ENCODE measurements at places on chromosomes 1 and 21. TPM values are rescaled to one million over a fixed set of nuclear protein-coding genes. Genes with fewer than 3 reads are reported as not detected.

Gene KRTAP13-2
- not detected for total RNA-seq

DNA sequence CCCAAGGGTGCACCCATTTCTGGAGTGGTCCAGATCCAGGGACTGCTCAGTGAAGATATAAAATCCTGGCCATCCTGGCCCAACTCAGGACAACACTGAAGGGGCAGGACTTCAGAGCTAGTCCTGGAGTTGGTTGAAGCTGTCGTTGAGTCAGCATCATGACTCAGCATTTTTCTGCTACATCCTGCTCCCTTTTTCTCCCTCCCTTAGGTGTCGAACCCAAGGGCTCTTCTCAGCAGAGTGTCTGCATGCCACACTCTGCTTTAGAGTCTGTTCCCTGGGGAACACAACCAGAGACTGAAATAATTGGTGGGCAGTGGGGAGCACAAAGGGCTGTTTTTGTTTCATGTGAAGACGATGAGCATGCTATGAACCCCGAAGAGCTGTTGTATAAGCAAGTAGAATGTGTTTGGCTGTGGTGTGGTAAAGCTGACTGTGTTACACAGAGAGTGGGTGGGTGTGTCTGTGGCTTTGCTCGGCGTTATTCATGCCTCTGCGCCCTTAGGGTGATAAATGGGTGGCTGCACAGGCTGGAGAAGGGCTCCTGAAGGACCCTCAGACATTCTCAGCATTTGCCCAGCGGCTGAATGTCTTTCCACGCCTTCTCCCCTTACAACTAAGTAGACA, 167.2 kb downstream of the CYYR1 start:
- H3K27me3 ChIP-seq = no peaks in the 10 kb centered on the region
- peaks cover 8% of the 10 kb centered on the region for H3K4me1 ChIP-seq
- no peak overlapping the region for H3K4me3 ChIP-seq
- peak overlapping the region; percentile 58 for H3K27ac ChIP-seq
- H3K36me3 ChIP-seq = no peaks in the 10 kb centered on the region

Gene RORC
- total RNA-seq = 5.1 TPM

- no peaks in the 10 kb centered on the region for H3K4me1 ChIP-seq
- no peak for DNase-seq
- no peak overlapping the region for H3K27ac ChIP-seq
- H3K4me3 ChIP-seq = no peak overlapping the region
These were observed 45.3 kb downstream of the TARBP1 start for GRCh38 chr1:234433563-234434285.

DNA sequence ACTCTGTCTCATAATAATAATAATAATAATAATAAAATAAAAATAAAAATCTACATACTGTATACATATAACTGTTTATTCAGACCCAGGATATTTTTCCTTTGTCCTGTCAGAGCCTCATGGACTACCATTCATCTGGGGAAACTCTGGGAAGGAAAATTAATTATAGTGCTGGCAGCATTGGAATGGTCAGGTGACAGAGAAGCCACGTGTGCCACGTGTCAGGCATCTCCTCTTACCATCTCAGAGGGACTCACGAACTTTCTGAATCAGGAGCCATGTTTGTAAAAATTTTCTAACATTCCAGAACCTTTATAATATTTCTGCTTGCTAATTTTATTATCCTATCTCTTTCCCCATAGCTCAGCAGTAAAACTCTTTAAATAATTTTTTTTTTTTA, 97.8 kb upstream of the HNRNPU start:
- no peaks in the 10 kb centered on the region for H3K36me3 ChIP-seq
- no peak overlapping the region for H3K4me3 ChIP-seq
- H3K4me1 ChIP-seq = no peaks in the 10 kb centered on the region
- no peak overlapping the region for H3K27ac ChIP-seq
- DNase-seq = no peak

DNA sequence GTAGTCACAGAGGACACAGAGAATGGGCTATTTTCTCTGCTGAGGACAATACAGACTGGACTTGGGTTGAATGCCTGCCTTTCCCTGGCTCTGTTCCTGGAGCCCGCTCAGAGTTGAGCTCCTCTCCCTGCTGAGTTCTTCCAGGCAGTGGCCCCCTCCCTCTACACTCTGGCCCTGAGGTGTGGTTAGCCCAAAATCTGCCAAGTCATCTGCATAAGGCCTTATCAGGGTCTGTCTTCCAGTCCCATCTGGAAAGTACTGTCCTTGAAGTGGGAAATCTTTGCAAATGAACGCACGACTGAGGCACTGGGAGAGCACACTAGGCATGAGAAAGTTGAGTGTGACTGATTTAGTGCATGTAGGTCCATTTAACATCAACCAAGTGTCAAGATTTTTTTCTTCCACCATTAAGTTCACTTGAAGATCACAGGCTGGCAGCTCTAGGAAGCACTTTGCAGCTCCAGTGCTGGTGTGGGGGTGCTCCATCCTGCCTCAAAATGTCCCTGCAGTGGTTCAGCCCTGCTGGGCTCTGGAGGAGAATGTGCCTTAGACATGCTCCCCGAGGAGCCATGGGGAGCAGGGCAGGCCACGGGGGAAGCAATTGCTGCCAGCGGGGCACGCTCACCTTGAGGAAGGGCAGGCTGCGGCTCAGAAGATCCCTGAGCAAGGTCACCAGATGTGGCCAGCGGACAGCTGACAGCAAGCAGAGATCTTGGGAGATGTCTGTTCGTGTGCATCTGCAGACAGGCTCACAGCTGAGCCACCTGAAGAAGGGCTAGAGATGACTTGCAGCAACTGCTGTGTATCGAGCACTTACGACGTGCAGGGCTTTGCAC, 41.5 kb downstream of the IER5 start:
- DNase-seq = no peak
- H3K27ac ChIP-seq = peak overlapping the region; percentile 66
- H3K4me1 ChIP-seq = peaks cover 23% of the 10 kb centered on the region
- no peaks in the 10 kb centered on the region for H3K27me3 ChIP-seq
- H3K36me3 ChIP-seq = no peaks in the 10 kb centered on the region
- H3K4me3 ChIP-seq = no peak overlapping the region

- no peaks in the 10 kb centered on the region for H3K36me3 ChIP-seq
- no peaks in the 10 kb centered on the region for H3K4me1 ChIP-seq
These were observed 10.7 kb upstream of the FHAD1 start for GRCh38 chr1:15236321-15236721.

Gene OSCP1
- 2.4 TPM for total RNA-seq

DNA sequence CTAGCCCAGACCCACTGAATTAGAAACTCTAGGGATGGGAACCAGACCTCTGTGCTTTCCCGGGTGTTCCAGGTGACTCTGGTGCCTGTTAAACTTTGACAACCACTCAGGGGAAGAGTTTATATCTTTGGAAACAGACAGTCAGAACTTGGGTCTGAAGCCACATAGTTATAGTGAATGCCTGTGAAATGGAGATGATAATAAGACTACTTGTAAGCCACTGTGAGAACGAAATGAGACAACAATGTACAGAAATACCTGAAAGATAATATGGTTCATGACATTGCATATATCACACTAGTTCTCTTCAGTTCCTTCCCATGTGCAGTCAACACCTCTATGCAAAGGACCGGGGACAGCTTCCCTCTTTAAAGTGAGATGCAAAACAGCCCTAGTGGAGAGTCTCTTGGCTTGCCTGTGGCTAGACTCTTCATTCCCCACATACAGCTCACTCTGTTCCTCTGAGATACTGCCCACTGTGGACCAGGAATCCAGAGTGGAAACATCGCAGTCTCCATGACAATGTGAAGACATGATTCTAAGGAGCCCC, 287.5 kb downstream of the ASTN1 start:
- no peaks in the 10 kb centered on the region for H3K4me1 ChIP-seq
- no peak overlapping the region for H3K27ac ChIP-seq
- H3K36me3 ChIP-seq = no peaks in the 10 kb centered on the region

Gene MANEAL
- 2.3 TPM for total RNA-seq

DNA sequence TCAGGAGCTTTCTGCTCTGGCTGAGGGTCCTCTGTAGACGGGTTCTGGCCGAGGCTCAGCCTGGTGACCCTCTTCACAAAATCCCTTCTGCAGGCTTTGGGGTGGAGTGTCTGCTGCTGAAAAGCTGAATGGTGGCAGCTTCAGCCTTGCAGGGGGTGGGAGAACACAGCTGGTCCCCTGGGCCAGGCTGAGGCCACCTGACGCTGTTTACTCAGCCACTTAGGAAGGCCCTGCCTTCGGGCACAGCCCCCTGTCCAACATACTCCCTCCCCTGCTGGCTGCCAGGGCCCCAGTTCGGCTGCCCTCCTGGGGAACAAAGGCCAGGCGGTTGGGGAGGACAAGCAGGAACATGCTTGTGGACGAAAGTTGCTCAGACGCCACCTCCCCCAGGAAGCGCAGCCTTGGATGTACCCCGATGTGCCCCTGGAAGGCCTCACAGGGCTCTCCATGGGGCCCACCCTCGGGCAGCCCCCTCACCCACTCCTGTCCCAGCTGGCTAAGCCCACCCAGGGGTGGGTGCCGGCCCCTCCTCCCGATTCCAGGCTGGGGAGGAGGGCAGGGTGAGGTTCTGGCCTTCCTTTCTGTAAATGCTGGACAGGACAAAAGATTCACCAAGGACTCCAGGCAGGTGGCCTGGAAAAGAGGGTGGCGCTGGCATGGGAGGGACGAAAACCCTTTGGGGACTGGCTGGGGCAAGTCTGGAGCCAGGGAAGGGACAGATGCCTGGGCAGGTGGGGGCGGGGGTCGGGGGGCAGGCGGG, at the start of gene ANKRD65:
Gene ANKRD65 (minus strand): TSS at position 130 of the 760 bp plus-strand sequence. CDS start 271 bp downstream, outside the sequence.
- peaks cover 80% of the 10 kb centered on the region for H3K4me1 ChIP-seq
- peaks cover 23% of the 10 kb centered on the region for H3K27me3 ChIP-seq
- peak within 1 kb of the TSS; percentile 89 for H3K27ac ChIP-seq

Gene METTL25B
- 9.7 TPM for total RNA-seq

GRCh38 chr1:33177996-33178540, 3.8 kb downstream of the TRIM62 start:
- H3K4me1 ChIP-seq = peaks cover 6% of the 10 kb centered on the region
- no peak overlapping the region for H3K4me3 ChIP-seq
- H3K36me3 ChIP-seq = peaks cover 24% of the 10 kb centered on the region
- no peak overlapping the region for H3K27ac ChIP-seq
- DNase-seq = no peak
- no peaks in the 10 kb centered on the region for H3K27me3 ChIP-seq

DNA sequence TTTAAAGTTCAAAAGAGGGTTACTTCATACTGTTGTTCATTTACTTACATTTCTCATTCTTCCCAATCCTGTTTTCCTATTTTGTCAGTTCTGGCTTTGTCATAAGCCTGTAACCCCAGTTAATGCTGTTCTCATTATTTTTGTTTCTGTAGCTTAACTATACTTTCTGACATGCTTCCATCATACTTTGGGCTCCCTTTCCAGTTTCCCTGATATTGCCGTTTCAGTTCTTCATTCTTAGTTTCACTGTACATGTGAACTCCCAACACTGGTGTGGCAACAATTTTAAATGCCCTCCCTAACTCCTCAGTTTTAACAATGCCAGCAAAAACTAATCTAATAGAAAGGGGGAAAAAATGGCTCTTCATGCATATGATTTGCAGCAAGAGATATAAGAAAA, 456.7 kb downstream of the LMO4 start:
- H3K4me3 ChIP-seq = no peak overlapping the region
- no peaks in the 10 kb centered on the region for H3K27me3 ChIP-seq
- H3K27ac ChIP-seq = no peak overlapping the region
- H3K4me1 ChIP-seq = no peaks in the 10 kb centered on the region

Gene RPL22
- total RNA-seq = 222 TPM

Gene C1orf94
- total RNA-seq = not detected

DNA sequence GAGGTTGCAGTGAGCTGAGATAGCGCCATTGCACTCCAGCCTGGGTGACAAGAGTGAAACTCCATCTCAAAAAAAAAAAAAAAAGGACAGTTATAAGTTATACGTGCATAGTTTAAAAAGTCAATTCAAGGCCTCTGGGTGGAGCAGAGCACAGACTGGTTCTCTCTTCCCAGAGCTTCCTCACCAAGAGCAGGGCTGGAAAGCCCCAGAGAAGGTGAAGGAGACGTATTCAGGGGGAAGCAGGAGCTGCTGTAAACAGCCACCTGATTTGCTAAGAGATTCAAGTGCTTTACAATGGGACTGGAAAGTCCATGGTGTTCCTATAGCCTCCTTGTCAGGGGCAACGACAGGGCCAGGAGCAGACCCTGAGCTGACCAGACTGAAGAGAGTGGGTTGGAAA, 85.0 kb upstream of the LYST start:
- no peak overlapping the region for H3K4me3 ChIP-seq
- no peaks in the 10 kb centered on the region for H3K27me3 ChIP-seq

DNA sequence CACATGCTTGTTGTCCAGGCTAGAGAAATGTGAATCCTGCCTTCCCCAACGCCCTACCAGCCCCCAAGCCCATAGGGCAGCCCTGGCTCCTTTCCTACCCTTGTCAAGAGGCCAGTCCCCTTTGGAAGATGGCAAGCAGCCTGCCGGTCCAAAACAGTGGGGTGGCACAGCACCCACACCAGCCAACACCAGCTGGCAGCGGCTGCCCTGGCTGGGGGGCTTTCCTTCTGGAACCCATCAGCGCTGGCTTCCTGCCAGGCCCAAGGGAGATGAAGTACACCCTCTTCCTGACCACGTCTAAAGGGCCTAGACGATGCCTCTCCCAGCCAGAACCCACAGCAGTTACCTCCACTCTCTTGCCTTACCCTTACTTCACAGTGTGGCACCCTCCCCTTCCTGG, 24.2 kb downstream of the KCNN3 start:
- no peaks in the 10 kb centered on the region for H3K36me3 ChIP-seq
- DNase-seq = no peak
- no peak overlapping the region for H3K27ac ChIP-seq
- no peaks in the 10 kb centered on the region for H3K27me3 ChIP-seq
- no peaks in the 10 kb centered on the region for H3K4me1 ChIP-seq

Gene DNASE2B
- total RNA-seq = not detected

Gene KRTAP21-2
- total RNA-seq = not detected

GRCh38 chr1:28984311-28984684, 69.9 kb downstream of the EPB41 start:
- no peak for DNase-seq
- H3K4me3 ChIP-seq = no peak overlapping the region
- H3K36me3 ChIP-seq = no peaks in the 10 kb centered on the region
- no peaks in the 10 kb centered on the region for H3K27me3 ChIP-seq

Gene CR2
- total RNA-seq = not detected

DNA sequence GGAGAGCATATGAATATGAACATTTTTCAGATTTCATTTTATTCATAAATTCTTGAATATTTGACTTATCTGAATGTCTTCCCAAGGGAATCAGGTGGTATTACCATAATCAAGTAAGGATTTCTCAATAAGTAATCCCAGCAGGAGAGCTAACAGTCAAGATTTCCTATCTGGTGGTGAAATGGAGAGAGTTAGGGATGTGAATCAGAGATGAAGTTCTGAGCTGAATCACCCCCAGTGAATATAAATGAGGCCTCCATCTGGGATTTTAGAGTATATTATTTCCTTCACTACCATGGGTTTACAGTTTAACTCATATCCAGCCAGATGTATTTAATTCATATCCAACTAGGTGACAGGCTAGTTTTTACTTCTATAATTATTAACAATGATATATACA, 61.5 kb upstream of the RGS2 start:
- H3K27ac ChIP-seq = no peak overlapping the region
- H3K4me3 ChIP-seq = no peak overlapping the region

All from esophagus squamous epithelium (tissue), 5 donors.